Stimulated activated CD4-positive, alpha-beta T cell treated with anti-CD3 and anti-CD28 coated beads, Interleukin-4, amount 100 ng/mL, for 4 hours (primary cell): ENCODE measurements at places on chromosomes 1 and 21.

- DNase-seq: no peak
Measured at GRCh38 chr1:41917076-41917475, 1.6 kb downstream of the HIVEP3 start.

DNA sequence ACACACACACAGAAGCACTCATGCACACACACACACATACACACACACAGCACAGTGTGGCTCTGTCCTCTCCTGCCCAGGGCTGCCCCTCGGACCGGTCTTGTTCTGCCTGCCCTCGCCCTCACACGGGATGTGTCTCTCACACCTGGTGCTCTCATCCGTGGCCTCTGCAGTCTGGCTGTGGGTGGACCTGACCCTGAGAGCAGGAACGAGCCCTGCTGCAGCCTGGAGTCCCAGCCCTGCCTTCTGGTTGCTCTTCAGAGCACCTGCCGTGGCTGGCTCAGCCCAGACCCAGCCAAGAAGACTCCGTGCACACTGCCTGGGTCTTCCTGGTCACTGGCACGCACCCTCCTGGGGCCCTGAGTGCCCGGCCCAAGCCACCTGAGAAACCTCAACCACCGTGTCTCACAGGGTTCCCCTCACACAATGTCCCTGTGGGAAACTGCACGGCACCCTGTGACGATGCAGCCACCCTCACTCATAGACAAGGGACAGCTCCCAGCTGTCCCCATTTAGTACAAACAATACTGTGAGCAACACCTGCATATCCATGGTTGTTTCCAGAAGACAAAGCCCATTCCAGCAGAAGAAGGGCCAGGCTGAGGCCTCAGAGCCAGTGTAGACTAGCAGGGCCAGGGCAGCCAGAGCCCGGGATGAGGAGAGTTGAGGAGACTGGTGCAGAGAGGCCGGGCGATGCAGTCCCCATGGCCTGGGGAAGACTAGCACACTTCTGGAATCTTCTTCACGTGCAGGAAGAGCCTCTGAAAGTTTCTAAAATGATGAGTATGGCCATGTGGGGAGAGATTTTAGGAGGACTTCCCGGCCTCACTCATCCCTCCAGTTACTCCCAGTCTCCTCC lies 234.0 kb downstream of the NPHP4 start:
- DNase-seq: no peak

- peak; percentile 5 for DNase-seq
Measured at GRCh38 chr1:181089017-181089675, 646 bp downstream of the IER5 start.

- no peak for DNase-seq
Measured at GRCh38 chr1:22784317-22784716, 73.7 kb downstream of the EPHB2 start.

DNA sequence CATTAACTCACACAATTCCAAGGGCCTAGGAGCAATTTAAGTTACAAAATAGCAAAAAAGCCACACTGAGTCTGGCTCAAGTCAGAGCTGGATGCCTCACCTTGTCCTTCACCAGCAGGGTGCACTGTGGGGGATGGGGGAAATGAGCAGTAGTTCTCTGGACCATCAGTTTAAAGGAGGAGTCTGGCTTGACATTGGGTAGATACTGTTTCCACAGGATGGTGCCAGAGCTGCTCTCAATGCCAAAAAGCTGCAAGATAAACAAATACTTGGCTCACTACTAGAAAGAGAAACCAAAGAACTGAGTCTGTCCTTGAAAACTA lies 18.8 kb downstream of the EMC1 start:
- no peak for DNase-seq

GRCh38 chr1:10693497-10694273 lies 102.8 kb downstream of the CASZ1 start:
- DNase-seq: peak; percentile 25

GRCh38 chr1:76390456-76390855 lies 315.9 kb downstream of the ST6GALNAC3 start:
- no peak for DNase-seq

GRCh38 chr1:202765721-202766120 lies 42.5 kb downstream of the KDM5B start:
- no peak for DNase-seq

GRCh38 chr1:40301066-40301465 lies 16.0 kb downstream of the COL9A2 start:
- DNase-seq: no peak

GRCh38 chr1:169144941-169145626 lies 38.6 kb downstream of the ATP1B1 start:
- DNase-seq: no peak

GRCh38 chr1:40789661-40790430 lies 6.3 kb downstream of the KCNQ4 start:
- no peak for DNase-seq

DNA sequence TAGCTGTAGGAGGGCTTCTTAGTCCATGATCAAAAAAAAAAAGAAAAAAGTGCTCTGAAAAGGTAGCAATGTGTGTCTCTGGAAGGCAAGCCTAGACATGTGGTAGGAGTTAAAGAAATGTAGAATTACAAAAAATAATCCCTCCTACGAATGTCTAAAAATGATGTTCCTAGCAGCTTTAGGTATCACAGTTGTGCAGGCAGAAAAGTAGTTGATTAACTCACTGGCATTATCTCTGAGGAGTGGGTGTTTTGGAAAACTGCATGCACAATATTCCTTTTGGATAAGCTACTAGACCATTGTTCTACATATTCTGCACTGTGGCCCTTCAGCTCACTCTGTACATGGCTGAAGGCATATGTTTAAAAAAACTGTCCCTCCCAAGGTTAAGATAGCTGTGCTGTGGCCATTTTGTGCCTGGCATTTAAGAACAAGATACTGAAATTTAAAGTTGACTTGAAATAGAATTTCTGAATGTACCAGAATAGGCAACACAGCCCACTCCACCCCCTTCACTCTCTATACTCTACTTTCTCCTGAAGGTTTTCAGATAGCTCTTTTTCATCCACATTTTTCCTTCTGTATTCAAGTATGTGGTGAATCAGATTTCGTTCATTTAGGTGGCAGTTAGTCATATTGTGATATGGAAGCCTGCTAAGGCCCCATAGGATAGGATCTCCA lies 463.9 kb upstream of the LRRC7 start:
- DNase-seq: no peak

- DNase-seq: no peak
Measured at GRCh38 chr1:25599969-25600610, 16.5 kb upstream of the MAN1C1 start.

GRCh38 chr1:76006234-76006633 lies 68.3 kb upstream of the ST6GALNAC3 start:
- no peak for DNase-seq

- DNase-seq: peak; percentile 21
Measured at GRCh38 chr1:43582162-43582566, 51.5 kb downstream of the PTPRF start.

DNA sequence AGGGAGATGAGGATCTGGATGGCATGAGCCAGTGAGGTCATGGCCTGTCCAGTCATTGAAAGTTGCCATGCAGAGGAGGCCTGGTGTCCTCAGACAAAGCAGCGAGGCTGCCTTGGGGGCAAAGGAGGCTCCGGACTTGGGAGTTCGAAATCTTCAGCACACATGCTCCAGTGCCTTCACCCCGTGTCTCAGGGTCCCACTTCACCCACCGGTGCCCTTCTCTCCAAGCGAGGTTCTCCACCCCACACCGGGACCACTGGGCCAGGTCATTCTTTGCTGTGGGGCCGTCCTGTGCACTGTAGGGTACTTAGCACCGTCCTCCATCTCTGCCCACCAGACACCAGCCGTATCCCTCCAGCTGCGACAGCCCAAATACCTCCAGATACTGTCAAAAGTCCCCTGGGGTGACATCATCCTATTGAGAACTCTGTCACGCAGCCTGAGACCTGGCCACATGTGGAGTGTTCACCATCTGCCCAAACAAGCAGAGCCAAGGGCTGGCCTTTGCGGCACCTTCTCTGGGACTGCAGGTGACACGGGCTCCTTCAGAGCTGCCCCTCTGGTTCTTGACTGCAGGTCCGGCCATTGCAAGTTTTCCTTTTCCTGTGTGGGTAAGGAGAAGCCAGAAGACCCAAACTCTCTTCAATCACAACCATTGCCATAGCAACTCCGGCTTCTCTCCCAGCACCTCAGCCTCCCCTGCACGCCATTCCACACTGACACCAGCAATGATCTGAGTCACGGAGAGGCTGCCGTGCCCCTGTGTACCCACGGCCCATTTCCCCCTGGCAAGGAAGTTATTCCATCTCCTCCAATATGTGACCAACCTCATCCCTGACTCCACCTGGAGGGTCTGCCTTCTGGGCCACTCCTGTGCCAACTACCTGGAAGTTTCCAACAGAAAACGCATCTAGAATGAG lies 20.4 kb upstream of the PDE9A start:
- no peak for DNase-seq

- DNase-seq: no peak
Measured at GRCh38 chr1:80917826-80918225, 882.9 kb upstream of the ADGRL2 start.

GRCh38 chr1:233386336-233386735 lies 58.8 kb downstream of the MAP3K21 start:
- DNase-seq: no peak

GRCh38 chr1:98672189-98672588 lies 10.7 kb downstream of the SNX7 start:
- DNase-seq: no peak

DNA sequence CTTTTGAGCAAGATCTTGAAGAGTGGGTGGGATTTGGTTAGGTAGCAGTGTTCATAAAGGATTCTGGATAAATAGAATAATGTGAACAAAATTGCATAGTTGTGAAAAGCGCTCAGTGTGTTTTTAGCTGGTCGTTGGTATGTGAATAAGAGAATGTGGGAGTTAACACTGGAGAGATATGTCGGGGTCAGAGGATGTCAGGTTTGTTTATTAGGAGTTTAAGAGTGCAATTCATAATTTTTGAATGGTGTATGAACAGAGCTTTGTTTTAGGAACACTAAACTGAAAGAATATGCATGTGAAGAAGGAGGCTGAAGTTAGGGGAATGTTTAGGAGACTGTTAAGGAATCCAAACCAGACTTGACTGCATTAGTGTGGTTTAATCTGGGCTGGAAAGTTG lies 9.4 kb downstream of the USP16 start:
- DNase-seq: no peak

- DNase-seq: no peak
Measured at GRCh38 chr1:48019714-48020315, 22.6 kb upstream of the TRABD2B start.

DNA sequence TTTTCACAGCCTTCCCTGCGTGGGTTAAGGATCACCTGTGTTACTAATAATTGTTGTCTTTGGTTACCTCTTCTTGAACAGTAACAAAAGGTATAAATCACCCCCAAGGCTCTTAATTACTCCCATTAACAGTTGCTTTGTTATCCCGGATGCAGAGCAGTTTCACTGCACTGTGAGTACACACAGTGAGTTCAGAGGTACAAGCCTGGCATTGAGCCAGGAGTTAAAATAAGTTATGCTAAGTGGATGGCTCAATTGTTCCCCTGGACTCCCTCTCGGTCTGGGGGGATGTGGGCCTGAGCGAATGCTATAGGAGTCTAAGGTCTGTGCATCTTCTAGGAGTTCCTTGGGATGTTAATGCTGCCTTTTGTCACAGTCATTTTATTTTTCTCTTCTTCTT lies 258.3 kb downstream of the ATG4C start:
- no peak for DNase-seq

DNA sequence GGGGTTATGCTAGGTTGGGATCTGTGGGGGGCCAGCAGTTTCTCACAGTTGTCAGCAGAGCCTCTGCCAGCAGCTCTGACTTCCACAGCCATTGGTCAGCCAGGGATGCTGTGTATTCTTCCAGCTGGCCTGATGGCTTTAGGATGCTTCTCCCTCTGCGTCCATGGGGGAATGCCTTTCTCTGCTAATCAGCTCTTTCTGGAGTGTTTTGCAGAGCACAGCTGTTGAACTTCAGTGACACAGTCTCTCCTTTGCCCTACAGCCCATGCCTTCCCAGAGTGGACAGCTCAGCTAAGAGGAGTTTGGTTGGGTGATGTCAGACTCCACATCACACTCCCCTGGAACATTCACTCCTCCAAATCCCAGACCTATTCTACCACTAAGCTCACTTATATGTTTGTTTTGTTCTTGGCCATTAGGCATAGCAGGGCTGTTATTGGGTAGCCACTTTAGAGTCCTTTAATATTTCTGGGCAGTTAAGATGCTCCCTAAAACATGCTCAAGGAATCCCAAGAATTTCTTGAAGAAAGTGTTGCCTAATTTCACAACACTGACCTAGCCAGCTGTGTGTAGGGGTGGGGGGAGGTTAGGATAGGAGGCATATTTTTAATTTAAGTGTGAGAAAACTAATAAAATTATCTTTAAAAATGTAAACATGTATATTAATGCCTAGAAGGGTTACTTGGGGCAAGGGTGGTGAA lies 75.3 kb upstream of the KIAA0040 start:
- no peak for DNase-seq

- no peak for DNase-seq
Measured at GRCh38 chr1:157968508-157968907, 24.9 kb upstream of the KIRREL1 start.

DNA sequence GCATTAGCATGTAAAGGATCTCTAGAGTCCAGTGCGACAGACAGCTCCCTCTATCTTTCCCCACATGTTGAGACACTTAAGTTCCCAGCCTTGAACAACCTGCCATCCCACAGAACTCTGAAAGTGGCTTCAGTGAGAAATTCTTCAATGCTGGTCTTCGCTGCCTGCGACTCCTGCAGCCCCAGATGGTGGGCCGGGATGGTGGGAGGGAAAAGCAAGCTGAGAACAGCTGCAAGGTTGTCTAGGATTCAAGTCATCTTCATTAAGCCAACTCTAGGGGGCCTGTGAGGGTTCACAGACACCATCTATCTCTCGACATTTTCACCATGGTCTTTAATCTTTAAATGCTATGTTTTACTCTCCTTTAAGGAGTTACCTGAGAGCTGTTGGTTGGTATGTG lies 185.5 kb upstream of the C1orf174 start:
- DNase-seq: no peak

DNA sequence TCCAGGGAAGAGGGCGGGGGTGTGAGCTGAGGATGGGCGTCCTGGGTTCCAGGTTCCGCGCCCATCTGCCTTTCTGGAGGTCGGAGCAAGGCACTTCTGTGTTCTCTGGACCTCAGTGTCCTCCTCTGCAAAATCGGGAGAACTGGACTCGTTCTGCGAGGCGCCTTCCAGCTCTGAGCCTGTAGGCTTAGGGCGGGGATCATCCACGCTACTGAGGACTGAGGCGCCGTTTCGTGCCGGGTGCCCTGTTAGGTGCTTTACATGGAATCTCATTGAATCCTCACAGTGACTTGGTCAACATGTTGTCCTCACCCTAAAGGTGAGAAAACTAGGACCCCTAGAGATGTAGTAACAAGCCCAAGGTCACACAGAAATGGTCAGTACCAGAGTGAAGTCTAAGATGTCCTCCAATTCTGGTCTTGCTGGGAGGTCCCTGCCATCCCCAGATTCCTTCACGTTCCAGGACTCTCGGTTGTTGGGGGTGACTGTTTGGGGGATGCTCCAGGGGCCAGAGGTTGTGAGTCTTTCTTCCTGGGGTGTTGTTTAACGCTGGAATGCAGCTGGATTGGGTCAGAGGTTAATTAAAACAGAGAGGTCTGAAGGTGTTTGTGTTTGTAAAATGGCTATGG lies 677 bp downstream of the PRKAA2 start:
- no peak for DNase-seq

DNA sequence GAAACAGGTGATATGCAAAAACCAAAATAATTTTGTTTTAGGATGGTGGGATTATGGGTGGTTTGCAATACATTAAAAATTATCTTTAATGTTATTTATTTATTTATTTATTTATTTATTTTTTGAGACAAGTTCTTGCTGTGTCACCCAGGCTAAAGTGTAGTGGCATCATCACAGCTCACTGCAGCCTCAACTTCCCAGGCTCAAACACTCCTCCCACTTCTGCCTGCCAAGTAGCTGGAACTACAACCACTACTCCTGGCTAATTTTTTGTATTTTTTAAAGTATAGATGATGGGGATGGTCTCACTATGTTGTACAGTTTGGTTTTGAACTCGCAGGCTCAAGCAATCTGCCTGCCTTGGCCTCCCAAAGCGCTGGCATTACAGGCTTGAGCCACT lies 6.5 kb upstream of the PYCR2 start:
- no peak for DNase-seq
